Erythroblast (primary cell): ENCODE measurements at places on chromosomes 5 and 9.

GRCh38 chr5:140310434-140310833 lies 7.5 kb upstream of the PFDN1 start:
- no peak for DNase-seq

GRCh38 chr5:150203832-150204589 lies 14.1 kb downstream of the SLC6A7 start:
- DNase-seq = no peak

DNA sequence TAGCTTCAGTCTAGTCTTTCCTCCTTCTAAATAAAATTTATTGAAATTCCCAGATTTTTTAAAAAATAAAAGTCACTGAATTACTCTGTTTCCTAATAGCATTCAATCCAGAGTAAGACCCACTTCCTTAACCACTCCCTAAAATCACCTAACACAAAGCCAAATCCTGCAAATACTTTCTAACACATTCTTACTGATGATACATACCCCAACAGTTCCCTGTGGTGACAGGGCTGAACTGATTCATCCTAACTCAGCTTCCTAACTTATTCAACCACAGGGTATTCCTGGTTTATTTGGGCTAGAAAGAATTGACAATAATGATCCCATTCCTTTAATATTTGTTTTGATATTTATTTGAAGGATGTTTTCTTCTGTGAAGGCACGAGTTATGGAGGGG lies 40.7 kb upstream of the ZNF300 start:
- DNase-seq = no peak

- no peak for DNase-seq
These were observed 290.3 kb downstream of the EBF1 start for GRCh38 chr5:158809310-158809850.

- DNase-seq = no peak
These were observed 29.0 kb downstream of the ABLIM3 start for GRCh38 chr5:149170299-149170698.

- no peak for DNase-seq
These were observed 46.7 kb downstream of the VAV2 start for GRCh38 chr9:133945314-133945975.

DNA sequence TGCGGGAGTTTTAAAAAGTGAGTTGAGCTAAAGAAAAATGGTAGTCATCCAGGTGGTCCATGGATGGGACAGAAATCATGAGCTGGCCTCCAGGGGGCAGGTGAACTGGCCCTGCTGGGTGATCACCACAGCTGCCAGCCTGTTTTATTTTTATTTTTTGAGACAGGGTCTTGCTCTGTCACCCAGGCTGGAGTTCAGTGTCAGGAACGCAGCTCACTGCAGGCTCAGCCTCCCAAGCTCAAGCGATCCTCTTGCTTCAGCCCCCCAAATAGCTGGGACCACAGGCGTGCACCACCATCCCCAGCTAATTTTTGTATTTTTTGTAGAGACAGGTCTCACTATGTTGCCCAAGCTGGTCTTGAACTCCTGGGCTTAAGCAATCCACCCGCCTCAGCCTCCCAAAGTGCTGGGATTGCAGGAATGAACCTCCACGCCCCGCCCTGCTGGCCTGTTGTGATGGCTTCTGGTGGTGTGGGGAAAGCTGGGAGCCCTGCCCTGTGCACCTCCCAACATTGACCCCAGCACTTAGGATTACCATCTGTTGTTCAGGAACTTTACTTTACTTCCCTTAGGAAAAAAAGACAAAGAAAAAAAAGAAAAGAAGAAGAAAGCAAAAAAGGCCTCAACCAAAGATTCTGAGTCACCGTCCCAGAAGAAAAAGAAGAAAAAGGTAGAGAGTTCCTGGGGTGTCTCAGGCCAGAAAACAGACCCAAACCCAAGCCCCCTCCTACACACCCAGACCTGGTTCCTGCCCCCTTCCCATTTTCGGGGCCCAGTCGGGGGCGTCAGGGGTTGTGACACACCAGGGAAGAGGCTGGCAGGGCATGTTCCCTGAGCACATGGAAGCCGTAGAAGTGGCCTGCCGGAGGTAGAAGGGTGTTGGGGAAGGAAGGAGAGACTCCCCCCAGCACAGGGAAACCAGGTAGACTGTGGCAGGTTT lies 14.7 kb downstream of the CD74 start:
- DNase-seq = no peak

- no peak for DNase-seq
These were observed 17.0 kb upstream of the MVB12B start for GRCh38 chr9:126309427-126310189.

DNA sequence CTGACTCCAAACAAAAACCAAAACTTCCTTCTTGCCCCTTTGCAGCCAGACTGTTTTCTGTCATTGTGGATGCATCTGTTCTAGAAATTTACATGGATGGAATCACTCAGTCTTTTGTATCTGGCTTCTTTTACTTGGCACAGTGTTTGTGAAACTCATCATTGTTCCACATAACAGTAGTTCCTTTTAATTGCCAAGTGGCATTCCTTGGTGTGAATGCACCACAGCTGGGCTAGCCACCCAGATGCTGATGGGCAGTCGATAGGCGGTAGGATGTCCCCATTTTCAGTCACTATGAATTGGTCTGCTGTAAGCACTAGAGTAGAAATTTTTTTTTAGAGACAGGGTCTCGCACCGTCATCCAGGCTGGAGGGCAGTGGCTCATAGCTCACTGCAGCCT lies 6.3 kb upstream of the CLPTM1L start:
- DNase-seq = no peak

- DNase-seq = no peak
These were observed 141.1 kb upstream of the RAD23B start for GRCh38 chr9:107141967-107142366.

- no peak for DNase-seq
These were observed 52.6 kb downstream of the CCNH start for GRCh38 chr5:87360132-87360531.

DNA sequence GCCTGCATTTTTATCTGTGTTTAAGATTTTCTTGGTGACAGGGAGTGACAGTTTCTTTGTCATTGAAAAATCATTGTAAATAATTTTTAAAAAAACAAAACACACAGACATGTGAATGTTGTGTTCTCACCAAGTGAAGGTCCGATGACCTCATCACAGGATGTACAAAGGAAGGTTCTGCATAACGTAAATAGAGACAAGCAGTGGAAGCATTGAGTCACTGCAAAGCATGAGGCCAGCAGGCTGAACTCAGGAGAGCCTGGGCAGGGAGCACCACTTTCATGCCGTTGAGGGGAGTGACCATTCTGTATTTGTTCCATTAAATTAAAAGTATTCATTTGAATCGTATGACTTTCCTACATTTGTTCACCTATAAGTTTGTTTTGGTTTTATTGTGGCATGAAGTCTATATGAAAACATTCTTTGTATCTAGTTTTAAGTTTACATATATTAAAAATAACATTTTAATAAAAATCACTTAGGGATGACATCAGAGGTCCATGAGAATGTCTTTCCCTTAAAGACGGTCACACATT lies 70.4 kb upstream of the TLE1 start:
- DNase-seq = peak; percentile 10

DNA sequence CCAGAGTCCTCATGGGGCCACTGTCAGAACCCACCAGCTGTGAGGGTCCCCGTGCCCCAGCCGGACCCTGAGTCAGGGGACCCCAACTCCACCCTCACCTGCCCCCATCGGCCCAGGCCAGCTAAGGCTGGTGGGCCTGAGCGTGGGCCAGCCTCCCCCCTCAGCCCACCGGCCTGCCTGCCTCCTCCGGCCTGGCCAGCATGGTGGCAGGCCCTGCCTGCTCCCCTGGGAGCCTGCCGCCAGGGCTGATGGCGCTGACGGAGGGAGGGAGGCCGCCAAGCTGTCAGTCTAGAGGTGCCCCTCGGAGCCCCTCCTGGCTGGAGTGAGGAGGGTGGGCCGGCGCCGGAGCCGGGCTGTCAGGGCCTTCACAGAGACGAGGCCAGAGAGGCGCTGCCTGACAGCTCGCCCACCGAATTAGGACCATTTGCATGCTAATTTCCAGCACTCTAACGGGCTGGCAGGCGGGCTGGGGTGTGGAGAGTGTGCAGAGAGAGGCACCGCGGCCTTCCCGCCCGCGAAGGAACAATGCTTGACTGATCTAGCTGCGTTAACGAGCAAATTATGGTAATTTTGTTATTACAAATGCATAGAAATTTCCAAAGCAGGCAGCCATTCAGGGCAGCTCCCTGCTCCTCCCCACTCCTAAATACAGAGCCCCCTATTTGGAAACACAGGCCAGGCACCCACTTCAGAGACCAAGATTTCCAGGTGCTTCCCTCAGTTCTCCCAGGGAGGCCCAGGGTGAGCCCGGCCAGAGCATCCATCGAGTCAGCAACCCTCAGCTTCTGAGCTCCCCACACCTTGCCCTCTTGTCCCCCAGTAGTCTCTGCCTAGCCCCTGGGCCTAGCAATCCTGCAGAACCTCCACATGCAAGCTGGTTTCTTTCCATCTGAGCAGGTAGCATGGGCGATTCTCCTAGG lies 169.3 kb downstream of the PAX5 start:
- DNase-seq = no peak

DNA sequence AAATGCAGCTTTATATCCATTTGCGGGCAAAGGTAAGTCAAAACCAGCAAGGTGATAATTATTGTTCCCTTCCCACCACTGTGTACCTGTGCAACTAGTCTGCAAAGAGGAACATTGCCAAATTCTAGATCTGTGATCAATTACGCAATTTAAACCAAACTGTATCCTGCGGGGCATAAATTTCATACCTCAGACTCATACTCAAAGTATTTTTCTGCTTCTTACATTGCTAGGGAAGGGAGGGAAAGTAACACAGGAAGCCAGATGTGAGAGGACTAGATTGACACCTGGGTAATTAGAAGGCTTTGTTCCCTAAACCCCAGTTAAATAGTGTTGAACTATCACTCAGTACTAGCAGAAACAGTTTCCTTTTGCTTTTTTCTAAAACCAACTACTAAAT lies 240.2 kb upstream of the ZNF608 start:
- no peak for DNase-seq

- no peak for DNase-seq
These were observed 505.8 kb upstream of the ADAMTS16 start for GRCh38 chr5:4634342-4634741.

- no peak for DNase-seq
These were observed 375.6 kb upstream of the NUDT12 start for GRCh38 chr5:103938146-103938695.

DNA sequence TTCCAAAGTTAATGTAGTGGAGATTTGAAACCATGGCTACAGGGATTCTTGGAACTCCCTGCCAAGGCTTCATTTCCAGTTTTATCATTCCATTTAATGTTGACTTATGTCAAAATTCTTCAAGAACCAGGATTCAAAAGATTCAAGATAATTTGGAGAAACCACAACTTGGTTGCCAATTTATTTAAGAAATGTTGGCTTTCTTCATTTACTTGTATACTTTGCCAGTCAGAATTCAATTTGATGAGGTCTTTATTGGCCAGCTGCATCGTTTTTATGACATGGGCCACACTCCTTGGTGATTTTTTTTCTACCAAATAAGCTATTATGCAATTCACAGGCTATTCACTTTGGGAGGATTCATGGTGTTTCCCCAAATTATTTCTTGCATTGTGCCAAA lies 53.1 kb upstream of the RASEF start:
- no peak for DNase-seq

GRCh38 chr9:137456864-137457405 lies 2.2 kb downstream of the NSMF start:
- DNase-seq = no peak

GRCh38 chr5:81125959-81126358 lies 107.2 kb upstream of the CKMT2 start:
- no peak for DNase-seq

DNA sequence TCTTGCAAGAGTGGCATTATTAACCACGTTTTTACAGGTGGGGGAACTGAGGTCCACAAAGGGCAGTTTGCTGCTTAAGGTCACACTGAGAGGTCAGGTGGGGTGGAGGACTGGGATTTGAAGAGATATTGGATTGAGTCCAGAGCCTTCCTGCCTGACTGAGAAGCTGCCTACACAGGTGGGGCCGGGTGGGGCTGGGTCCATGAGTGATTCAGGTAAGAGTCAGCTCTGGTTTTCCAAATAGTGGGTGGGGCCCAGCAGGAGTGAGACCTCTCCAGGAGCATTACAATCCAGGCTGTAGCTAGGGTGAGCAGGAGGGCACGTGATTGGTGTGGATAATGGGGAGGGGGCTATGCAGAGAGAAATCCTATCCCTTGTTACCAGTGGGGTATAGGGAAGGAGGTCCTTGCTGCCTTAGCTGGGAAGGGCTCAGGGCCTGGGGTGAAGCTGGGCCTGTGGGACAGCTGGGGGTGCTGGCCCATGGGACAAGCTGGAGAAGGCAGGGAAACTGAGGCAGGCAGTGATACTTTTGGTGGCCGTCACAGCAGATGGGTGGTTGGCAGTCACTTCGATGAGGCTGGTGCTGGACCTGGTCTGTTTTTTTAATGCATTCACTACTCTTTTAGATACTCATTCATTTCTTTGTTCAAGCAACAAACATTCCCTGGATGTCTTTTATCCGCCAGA lies 2.9 kb upstream of the PTGS1 start:
- no peak for DNase-seq

- no peak for DNase-seq
These were observed 195.1 kb downstream of the SMARCA2 start for GRCh38 chr9:2210201-2210600.

DNA sequence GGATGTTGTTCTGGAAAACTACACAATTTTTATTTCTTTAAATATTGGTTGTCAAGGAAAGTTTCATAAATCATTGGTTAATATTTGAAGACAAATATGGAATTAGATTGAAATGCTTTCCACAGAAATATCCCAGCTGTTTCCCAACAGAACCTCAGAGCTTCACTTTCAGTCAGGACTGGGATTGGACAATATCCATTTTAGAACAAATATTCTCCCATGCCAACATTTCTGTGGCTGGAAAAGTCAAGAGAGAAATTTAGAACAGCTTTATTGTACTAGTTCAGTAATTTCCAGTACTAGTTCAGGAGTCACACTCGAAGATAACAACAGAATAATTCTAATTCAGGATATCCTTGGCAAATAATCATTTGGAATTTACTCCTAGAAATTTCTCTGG lies 116.1 kb upstream of the TUT7 start:
- no peak for DNase-seq

GRCh38 chr5:23007236-23007635 lies 154.1 kb upstream of the CDH12 start:
- no peak for DNase-seq

- DNase-seq = no peak
These were observed 334.9 kb downstream of the PARP8 start for GRCh38 chr5:51001227-51001923.

DNA sequence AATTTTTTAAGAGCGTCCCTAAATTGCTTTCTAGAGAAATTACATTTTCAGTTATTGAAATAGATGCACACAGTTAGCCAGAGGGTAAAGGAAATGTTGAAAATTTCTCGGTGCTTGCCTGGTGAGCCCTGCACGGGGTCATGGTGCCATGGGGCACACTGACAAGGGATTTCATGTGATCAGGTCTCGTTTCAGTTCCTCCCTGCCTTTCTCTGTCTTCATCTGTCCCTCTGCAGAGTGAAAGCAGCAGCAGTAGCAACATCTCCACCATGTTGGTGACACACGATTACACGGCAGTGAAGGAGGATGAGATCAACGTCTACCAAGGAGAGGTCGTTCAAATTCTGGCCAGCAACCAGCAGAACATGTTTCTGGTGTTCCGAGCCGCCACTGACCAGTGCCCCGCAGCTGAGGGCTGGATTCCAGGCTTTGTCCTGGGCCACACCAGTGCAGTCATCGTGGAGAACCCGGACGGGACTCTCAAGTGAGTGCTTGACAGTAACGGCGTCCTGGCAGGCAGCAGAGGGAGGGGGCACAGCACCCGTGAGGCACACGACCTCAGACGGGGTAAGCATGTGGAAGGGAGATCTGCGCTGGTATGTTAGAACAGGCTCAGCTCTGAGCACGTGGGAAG lies 89.1 kb upstream of the OTULINL start:
- DNase-seq = no peak

- peak; percentile 30 for DNase-seq
These were observed 108.2 kb downstream of the AUH start for GRCh38 chr9:91253488-91253887.

- DNase-seq = no peak
These were observed 316.4 kb downstream of the NR3C1 start for GRCh38 chr5:143086908-143087637.
